Karpas-422 (cell line): ENCODE measurements at places on chromosomes 1 and 21.

- DNase-seq, result no peak
- no peaks in the 10 kb centered on the region for H3K36me3 ChIP-seq
- no peak overlapping the region for H3K4me3 ChIP-seq
- no peaks in the 10 kb centered on the region for H3K4me1 ChIP-seq
- no peaks in the 10 kb centered on the region for H3K27me3 ChIP-seq
These were observed 116.9 kb downstream of the RGS7 start for GRCh38 chr1:241240069-241240468.

GRCh38 chr1:94382201-94382600, 36.0 kb upstream of the ABCD3 start:
- 0 out of 2 replicates have a peak, but pooled peaks cover 4% of the 10 kb centered on the region for H3K27me3 ChIP-seq
- no peak overlapping the region for H3K27ac ChIP-seq
- no peak for DNase-seq
- no peaks in the 10 kb centered on the region for H3K36me3 ChIP-seq
- H3K4me1 ChIP-seq, result peaks cover 7% of the 10 kb centered on the region
- H3K4me3 ChIP-seq, result no peak overlapping the region

- DNase-seq, result no peak
- no peaks in the 10 kb centered on the region for H3K27me3 ChIP-seq
- no peaks in the 10 kb centered on the region for H3K4me1 ChIP-seq
- H3K4me3 ChIP-seq, result no peak overlapping the region
These were observed 21.3 kb downstream of the SLC45A1 start for GRCh38 chr1:8339203-8339600.

- H3K4me3 ChIP-seq, result no peak overlapping the region
- no peak for DNase-seq
- H3K27ac ChIP-seq, result no peak overlapping the region
- H3K27me3 ChIP-seq, result no peaks in the 10 kb centered on the region
- H3K4me1 ChIP-seq, result peaks cover 23% of the 10 kb centered on the region
These were observed 66.9 kb upstream of the DIP2A start for GRCh38 chr21:46391773-46392172.

- no peak for DNase-seq
- no peak overlapping the region for H3K4me3 ChIP-seq
- H3K36me3 ChIP-seq, result peaks cover 4% of the 10 kb centered on the region; the same call in 1 of the 2 replicates
- H3K4me1 ChIP-seq, result no peaks in the 10 kb centered on the region
These were observed 17.2 kb downstream of the CC2D1B start for GRCh38 chr1:52348704-52349300.

- H3K36me3 ChIP-seq, result no peaks in the 10 kb centered on the region
- no peak overlapping the region for H3K27ac ChIP-seq
- no peak overlapping the region for H3K4me3 ChIP-seq
- H3K27me3 ChIP-seq, result no peaks in the 10 kb centered on the region
These were observed 945.5 kb downstream of the TTLL7 start for GRCh38 chr1:83053446-83053845.

GRCh38 chr1:234607109-234608024, 2.6 kb downstream of the IRF2BP2 start:
- H3K4me3 ChIP-seq, result peak overlapping the region; percentile 60
- no peak for DNase-seq
- H3K36me3 ChIP-seq, result 0 out of 2 replicates have a peak, but pooled peaks cover 5% of the 10 kb centered on the region
- 0 out of 2 replicates have a peak overlapping the region, but pooled peaks have one; percentile 16 for H3K27ac ChIP-seq
- H3K4me1 ChIP-seq, result peaks cover 87% of the 10 kb centered on the region

DNA sequence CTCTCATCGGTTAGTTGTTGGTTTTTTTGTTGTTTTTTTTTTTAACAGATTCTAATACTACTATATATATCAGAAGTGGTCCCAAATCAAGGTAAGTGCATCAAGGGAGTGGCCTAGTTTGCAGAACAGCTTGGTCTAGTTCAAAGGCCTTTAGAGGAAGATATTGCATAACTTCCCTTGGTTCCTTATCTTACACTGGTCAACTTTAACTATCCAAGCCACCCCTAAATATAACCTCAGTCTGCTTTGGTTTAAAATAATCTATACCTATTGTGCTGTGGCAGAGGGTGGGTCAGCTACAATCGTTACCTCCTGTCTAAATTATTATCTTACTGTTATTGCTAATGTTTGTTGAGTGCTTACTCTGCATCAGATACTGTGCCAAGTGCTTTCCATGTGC, 6.9 kb downstream of the S100A12 start:
- no peaks in the 10 kb centered on the region for H3K27me3 ChIP-seq
- H3K27ac ChIP-seq, result no peak overlapping the region
- no peak for DNase-seq
- H3K36me3 ChIP-seq, result no peaks in the 10 kb centered on the region
- H3K4me1 ChIP-seq, result no peaks in the 10 kb centered on the region

DNA sequence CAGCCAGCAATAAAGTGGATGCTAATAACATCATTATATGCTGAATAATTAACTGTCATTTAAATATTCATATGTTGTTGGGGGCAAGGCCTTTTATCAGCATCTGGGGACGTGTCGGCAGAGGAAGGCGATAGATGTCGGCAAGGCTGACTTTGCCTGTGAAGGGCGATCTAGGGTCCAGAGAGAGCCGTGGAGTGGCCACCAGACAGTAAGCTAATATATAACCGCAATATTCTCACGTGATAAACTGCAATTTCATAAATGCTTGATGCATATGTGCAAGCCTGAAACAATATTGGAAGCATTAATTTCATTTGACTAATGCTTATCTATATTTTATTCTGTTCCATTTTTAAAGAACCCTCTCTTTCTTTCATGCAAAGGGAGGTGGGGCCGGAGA, 141.0 kb upstream of the POU3F1 start:
- H3K4me3 ChIP-seq, result no peak overlapping the region
- H3K27me3 ChIP-seq, result no peaks in the 10 kb centered on the region
- H3K27ac ChIP-seq, result no peak overlapping the region
- H3K36me3 ChIP-seq, result no peaks in the 10 kb centered on the region
- no peaks in the 10 kb centered on the region for H3K4me1 ChIP-seq

GRCh38 chr1:41914516-41914915, 4.2 kb downstream of the HIVEP3 start:
- H3K4me1 ChIP-seq, result peaks cover 12% of the 10 kb centered on the region
- no peak overlapping the region for H3K27ac ChIP-seq
- DNase-seq, result no peak

DNA sequence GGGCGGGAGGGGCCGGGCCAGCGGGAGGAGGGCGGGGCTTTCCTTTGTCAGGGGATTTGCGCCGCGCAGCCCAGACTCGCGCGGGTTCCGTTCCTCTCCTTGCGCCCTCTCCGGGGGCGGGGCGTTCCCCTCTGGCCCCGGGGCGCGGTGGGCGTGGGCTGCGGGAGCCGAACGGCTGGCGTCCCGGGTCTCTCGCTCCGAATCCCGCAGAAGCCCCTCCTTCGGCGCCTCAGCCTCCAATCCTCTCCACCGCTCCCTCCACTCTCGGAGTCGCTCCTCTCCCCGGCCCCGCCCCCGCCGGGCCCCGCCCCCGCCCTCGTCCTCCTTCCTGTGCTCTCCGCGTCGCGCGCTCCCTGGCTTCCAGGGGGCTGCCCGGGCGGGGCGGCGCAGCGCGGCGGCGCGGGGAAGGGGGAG, 82.8 kb upstream of the BMP8A start:
- no peaks in the 10 kb centered on the region for H3K36me3 ChIP-seq
- peak overlapping the region; percentile 77 for H3K4me3 ChIP-seq
- peaks cover 14% of the 10 kb centered on the region for H3K4me1 ChIP-seq
- DNase-seq, result peak; percentile 90

GRCh38 chr1:168138134-168138533, 1.4 kb upstream of the GPR161 start:
- H3K27me3 ChIP-seq, result no peaks in the 10 kb centered on the region; the same call in 1 of the 2 replicates
- no peaks in the 10 kb centered on the region for H3K36me3 ChIP-seq
- no peak overlapping the region for H3K4me3 ChIP-seq
- peaks cover 14% of the 10 kb centered on the region for H3K4me1 ChIP-seq
- no peak for DNase-seq

DNA sequence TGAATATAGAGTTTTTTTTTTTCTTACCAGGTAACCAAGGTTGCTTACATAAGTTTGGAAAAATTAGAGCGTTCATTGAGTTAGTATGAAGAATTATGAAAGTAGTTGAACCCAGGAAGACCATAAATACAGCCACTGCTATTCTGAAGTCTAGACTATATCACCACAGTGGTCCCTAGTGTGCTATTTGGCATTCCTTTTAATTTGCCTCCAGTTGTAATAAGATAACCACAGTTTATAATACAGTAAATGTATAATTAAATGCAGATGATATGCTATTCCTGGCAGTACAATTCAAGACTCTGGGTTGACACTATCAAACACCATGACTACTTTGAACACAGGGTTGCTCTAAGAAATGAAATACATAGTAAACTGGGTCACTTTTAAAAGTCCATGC, 270.5 kb downstream of the BRINP2 start:
- no peak for DNase-seq
- no peaks in the 10 kb centered on the region for H3K4me1 ChIP-seq
- H3K36me3 ChIP-seq, result no peaks in the 10 kb centered on the region
- no peak overlapping the region for H3K27ac ChIP-seq
- no peak overlapping the region for H3K4me3 ChIP-seq
- H3K27me3 ChIP-seq, result no peaks in the 10 kb centered on the region

DNA sequence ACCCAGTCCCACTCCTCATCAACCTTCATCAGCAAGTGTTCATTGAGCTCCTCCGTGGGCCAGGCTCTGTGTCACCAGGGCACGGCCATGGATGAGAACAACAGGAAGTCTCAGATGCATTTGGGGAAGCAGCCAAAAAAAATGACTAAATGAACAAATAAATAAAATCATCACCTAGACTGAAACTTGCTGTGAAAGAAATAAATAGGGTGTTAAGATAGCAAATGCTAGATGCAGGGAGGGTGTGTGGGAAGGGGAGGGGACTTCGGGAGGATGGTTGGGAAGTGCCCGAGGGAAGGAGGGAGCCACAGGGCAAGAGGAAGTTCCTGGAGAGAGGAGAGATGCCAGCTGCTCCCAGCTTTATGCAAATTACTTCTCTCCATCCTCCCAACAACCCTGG, 696.7 kb downstream of the PTPRU start:
- H3K36me3 ChIP-seq, result no peaks in the 10 kb centered on the region
- no peaks in the 10 kb centered on the region for H3K27me3 ChIP-seq
- no peak for DNase-seq
- no peak overlapping the region for H3K27ac ChIP-seq

GRCh38 chr1:228793032-228793431, 57.8 kb downstream of the RHOU start:
- no peaks in the 10 kb centered on the region for H3K27me3 ChIP-seq
- no peak overlapping the region for H3K27ac ChIP-seq
- H3K36me3 ChIP-seq, result no peaks in the 10 kb centered on the region
- no peaks in the 10 kb centered on the region for H3K4me1 ChIP-seq

DNA sequence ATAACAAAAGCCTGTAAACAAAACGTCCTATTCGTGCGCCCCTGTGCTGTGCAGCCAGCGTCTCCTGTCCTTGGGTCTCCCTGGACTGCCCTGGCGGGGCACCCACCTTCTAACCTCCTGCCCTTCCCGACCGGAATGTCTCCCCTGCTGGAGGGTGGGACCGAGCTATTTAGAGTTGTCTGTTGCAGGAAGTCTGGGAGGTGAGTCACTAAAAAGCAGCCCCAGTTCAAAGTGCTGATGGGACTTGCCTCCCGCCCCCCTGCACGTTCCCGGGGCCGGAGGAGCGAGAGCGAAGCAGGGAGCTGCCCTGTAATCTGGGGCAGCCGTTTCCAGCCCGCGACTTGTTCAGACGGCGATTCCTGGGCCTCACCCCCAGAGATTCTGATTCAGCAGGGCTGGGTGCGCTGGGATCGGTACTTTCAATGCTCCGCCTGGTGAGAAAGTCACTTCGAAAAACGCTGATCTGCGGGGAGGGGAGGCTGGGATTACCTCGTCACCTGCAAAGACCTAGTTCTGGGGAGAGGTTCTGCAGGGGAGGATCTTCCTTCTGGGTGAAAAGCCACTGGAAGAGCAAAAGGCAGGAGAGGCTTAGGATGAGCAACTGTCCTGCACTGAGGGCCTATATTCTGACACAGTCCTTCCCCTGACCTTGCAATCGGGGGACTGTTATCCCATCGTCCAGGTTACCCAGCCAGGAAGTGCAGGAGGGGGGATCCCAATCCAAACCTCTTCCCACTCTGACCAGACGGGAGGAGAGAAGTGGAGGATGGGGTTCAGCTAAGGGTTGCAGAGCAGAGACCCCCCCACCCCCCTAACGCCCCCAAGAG, 1.2 kb upstream of the DHRS3 start:
- peak; percentile 42 for DNase-seq
- H3K36me3 ChIP-seq, result no peaks in the 10 kb centered on the region
- 0 out of 2 replicates have a peak, but pooled peaks cover 3% of the 10 kb centered on the region for H3K27me3 ChIP-seq
- H3K27ac ChIP-seq, result no peak overlapping the region

DNA sequence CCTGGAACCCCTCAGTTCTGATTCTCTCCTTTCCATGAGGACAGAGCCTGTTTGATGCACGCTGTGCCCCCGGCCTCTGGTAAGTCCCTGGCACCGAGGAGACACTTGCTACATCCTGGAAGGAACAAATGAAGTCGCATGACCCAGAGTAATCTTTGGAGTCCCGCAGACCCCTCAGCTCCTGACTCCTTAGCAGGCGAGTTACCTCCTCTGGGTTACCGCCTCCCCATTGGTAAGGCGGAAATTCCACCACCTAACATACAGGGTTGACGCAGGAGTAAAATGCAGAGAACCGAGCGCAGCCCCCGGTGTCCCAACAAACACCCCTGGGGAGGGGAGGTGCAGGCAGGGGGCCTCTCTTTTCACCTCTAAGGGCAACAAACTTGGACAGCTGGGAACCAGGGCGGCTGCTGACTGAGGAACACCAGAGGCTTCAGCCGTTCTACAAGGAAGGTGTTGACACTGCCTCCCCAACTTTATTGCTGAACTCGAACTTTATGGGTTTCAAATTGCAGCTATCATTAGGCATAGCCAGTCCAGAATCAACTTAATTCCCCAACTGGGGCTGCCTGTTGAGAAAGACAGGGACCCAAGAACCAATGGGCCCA, 115.3 kb upstream of the IFFO2 start:
- no peaks in the 10 kb centered on the region for H3K4me1 ChIP-seq
- no peak overlapping the region for H3K27ac ChIP-seq
- peaks cover 19% of the 10 kb centered on the region for H3K36me3 ChIP-seq
- no peak overlapping the region for H3K4me3 ChIP-seq

DNA sequence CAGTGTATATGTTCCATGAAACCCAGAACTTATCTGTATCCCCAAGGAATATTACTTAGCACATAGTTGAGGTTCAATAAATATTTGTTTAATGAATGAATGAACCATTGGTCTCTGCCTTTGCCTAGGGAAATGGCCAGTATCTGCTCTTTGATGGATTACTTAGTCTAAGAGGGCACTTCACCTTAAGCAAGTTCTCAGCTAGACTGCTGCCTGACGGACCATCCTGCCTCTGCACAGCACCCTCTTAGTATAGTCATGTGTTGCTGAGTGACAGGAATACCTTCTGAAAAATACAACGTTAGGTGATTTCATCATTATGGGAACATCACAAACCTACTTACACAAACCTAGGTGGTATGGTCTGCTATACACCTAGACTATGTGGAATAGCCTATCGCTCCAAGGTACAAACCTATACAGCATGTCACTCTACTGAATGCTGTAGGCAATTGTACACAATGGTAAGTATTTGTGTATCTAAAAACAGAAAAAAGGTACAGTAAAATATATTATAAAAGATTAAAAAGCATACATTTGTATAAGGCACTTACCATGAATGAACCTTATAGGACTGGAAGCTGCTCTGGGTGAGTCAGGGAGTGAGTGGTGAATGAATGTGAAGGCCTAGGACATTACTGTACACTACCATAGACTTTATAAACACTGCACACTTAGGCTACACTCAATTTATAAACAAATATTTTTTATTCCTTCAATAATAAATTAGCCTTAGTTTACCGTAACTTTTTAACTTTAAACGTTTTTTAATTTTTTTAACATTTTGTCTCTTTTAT, 83.7 kb upstream of the LRRC8D start:
- DNase-seq, result no peak
- H3K36me3 ChIP-seq, result no peaks in the 10 kb centered on the region
- no peaks in the 10 kb centered on the region for H3K27me3 ChIP-seq
- no peak overlapping the region for H3K27ac ChIP-seq
- no peak overlapping the region for H3K4me3 ChIP-seq
- H3K4me1 ChIP-seq, result no peaks in the 10 kb centered on the region
